ENCODE measurements at places on chromosomes 7 and 10.

- DNase-seq = no peak
These were observed 29.0 kb upstream of the WDFY4 start for GRCh38 chr10:48655411-48656240.

DNA sequence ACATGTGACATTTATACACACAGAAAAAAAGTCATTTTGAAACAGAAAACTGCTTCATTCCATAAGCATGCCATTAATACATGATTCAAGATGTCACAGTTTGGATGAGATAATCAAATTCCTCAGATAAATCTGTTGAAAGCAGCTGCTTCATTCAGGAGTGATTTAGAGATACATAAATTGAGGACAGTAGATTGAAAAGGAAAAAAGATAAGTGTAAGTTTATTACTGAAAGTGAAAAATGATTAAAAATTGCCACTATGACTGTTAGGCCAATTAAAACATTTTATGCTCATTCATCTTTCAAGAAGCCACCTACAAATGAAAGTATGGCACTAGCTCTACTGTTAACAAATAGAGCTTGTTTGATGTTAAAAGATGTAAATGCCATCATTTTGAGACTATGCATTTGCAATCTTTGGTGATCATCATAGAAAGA, 136.9 kb upstream of the CDK6 start:
- DNase-seq = no peak

GRCh38 chr10:76082956-76083355, 651.5 kb downstream of the LRMDA start:
- DNase-seq = peak; percentile 38

DNA sequence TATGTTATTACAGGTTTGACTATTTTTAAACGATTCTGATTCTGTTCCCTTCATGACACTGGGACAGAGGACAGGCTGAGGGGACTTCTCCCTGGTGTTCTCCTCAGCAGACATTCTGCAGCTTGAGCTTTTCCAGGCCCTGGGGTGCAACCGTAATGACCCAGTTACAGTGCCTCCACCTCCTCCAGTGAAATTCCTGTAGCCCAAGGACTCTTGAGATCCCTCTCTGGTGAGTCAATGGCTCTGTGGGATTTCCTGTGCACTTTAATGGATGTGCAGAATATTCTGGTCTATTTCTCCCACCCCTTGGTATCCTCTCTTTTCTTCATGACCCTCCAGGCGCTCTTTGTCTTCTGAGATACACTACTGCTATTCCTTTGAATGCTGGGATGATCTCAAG, 319.3 kb downstream of the INHBA start:
- no peak for DNase-seq

DNA sequence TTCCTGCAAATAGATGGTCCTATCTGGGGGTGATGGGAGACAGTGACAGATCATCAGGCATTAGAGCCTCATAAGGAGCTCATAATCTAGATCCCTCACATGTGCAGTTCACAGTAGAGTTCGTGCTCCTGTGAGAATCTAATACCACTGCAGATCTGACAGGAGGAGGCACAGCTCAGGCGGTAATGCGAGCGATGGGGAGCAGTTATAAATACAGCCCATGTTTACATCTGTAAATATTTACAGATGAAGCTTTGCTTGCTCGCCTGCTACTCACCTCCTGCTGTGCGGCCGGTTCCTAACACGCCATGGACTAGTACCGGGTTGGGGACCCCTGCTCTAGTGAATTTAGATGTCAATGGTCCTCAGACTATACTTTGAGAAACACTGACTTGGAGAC, 17.0 kb upstream of the CDCA7L start:
- no peak for DNase-seq

GRCh38 chr7:108650467-108650866, 80.8 kb downstream of the DNAJB9 start:
- no peak for DNase-seq

- DNase-seq = no peak
These were observed 139.2 kb downstream of the LCOR start for GRCh38 chr10:96971324-96971723.

DNA sequence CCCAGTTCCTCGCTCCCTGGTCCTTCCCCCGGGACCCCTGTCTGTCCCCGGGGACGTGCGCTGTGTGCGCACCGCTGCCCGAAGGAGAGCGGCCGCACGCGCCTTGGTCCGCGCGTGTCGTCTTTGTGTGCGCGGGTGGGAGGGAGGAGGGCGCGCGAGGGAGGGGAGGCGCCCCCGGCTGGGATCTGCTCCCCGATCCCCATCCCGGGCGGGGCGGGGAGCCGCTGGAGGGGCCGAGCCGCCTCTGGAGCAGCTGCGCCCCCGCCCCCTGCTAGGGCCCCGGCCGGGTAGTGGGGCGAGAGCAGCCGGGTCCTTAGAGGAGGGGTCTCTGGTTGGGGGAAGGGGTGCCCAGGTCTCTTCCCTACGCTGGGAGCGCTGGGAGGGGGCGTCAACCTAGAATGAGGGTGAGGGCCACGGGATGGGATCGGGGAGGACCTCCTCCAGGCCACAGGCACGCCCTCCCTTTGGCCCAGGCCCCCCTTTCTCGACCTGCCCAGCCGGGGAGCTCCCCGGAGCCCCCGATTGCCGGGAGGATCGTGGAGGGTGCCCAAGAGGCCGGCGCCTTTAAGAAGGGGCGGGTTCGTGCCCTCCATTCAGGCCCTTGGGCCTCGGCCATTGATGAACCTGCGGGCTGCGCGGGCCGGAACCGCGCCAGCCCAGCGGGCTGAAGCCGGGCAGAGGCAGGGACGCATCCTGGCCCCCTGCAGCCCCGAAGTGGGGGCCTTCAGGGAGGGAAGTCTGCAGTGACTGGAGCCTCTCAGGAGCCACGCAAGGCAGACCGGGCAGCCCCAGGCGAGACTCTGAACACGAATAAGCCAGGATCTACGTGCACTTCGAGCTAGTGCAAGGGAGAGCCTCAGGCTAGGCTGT, 678 bp downstream of the SH2B2 start:
- DNase-seq = no peak

GRCh38 chr10:126111516-126111915, 215.2 kb downstream of the FANK1 start:
- DNase-seq = no peak

- DNase-seq = no peak
These were observed 82.9 kb downstream of the CDK14 start for GRCh38 chr7:90678986-90679385.

DNA sequence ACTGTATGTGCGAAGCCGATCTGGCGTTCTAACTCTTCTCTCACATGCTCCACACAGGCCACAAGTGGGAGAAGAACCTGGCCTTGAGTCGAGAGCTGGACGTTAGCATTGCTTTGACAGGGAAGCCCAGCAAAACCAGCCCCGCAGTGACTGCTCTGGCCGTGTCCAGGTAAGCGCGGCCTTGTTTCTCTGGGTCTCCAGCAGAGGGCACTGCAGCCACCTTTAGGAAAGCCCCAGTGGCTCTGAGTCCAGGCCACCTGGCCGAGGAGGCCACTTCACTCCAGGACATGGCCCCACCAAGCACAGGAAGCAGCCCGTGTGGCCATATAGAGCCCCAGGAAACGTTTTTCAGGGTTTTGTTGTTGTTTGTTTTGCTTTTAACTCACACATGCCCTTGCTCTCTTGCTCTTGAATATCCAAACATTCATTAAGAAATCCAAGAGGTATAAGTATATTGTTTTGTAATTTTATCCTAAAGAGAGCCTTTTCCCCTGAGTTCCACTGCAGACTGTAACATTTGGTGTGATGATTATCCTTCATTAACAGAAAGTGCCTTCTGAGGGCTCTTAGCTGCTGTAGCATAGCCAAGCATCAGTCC, 41.8 kb upstream of the LRRC18 start:
- peak; percentile 53 for DNase-seq

DNA sequence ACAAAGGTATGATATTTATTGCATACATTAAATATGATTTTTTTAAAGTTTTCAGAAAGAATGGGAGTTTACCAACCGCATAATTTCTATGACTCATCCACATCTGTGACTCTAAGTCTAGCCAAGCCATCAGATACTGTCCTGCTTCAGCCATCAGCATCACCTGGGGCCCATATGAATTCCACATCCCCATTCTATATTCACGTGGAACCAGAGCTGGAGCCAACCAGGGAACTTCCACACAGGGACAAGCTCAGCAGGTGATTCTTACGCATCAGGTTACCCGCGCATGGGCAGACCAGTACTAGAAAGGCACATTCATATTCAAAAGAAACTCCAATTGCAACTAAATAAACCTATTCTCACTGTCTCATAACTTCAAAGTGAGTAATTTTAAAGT, 817.7 kb upstream of the IGFBP3 start:
- no peak for DNase-seq

DNA sequence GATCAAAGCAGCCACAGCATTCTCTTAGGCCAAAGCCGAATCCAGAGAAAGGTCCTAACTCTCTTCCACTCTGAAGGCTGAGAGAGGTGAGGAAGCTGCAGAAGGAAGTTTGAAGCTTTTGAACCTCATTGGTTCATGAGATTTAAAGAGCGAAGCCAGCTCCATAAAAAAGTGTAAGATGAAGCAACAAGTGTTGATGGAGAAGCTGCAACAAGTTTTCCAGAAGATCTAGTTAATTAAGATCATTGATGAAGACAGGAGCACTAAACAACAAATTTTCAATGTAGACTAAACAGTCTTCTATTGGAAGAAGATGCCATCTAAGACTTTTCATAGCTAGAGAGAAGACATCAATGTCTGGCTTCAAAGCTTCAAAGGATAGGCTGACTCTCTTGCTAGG, 17.7 kb upstream of the GALNTL5 start:
- DNase-seq = no peak

DNA sequence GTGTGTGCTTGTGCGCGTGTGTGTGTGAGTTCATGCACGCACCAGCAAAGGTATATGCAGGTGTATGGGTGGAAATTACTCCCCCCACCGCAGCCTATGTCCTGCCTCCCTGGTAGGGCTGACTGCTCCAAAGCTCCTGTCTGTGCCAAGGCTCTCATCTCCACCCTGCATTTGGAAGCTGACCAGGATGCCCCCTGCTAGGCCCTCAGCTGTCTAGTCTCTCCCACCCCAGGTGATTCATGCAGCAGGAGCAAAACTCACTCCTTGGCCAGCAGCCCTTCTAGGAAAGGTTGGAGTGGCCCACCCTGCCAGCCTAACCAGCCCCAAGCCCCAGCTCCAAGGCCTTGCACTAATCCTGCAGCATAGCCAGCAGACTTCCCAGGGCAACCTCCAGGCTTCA, 148.4 kb downstream of the GRID1 start:
- DNase-seq = no peak

GRCh38 chr10:91575044-91575610, 57.7 kb downstream of the PPP1R3C start:
- no peak for DNase-seq

DNA sequence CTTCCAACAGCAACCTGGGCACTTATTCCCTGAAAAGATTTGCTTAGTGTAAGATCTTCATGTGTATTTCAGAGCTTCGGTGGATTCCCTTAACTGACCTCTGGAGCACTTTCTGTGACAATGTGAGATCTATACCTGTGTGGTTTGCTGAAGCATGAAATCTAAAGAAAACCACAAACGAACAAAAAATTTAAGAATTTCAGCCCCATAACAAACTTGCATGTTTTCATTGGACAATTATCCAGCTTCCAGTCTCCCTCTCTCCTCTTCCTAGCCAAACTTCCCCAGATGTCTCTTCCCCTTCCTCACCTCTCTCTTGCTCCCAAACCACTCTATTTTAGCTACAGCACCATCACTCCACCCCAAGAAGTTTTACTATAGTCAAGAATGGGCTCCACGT, 279.9 kb upstream of the SORCS1 start:
- no peak for DNase-seq

DNA sequence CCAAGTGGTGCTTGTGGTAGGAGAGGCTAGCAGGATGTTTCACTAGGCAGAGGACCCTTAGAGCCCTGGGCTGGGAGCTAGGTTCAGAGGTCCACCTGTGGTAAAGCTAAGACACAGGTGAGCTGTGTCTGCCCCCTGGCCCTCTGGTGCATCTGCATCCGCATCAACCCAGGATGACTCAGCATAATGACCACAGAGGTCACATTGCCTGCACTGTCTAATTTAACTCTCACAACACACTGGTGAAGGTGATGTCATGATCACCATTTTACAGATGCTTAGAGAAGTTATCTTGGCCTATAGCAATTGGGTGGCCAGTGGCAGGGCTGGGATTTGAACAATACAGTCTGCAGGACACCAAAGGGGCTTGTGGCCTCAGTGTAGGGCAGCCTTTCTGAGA, 33.1 kb downstream of the HABP2 start:
- DNase-seq = no peak

- no peak for DNase-seq
These were observed 30.0 kb downstream of the CLDN12 start for GRCh38 chr7:90433221-90433620.

DNA sequence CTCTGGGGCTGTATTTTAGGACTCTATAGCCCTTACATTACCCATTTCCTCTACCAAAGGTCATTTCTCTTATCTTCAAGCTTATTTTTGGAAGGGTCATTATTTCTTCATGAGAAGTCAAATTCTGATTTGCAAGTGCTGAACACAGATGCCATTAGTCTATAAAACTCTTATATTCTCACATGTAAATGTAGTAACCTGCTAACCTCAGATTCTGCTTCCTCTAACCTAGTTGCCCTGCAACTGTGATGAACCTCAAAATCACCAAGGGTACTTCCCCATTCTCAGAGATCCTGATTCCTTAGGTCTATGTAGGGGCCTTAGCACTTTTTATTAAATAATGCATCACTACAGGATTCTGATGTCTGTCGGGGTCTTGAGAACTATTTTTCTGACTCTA, 6.3 kb downstream of the FAS start:
- DNase-seq = no peak

GRCh38 chr7:127995156-127995880, 35.9 kb downstream of the LRRC4 start:
- no peak for DNase-seq

DNA sequence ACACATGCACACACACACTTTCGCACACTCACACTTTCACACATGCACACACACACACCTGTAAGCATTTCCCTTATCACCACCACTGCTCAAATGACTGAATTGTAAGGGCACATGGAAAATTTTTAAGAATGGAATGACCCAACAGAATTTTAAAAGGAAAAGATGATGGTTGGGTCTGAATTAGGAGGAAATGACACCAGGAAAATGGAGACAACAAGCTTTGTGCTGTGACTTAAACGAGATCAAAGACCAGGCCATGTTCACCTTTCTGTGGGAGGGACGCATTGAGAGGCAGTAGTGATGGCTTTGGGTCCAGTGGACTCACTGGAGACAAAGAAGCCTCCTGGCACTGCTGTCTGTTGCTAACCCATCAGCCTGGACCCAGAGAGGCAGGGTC, 16.7 kb upstream of the C10orf71 start:
- DNase-seq = no peak

DNA sequence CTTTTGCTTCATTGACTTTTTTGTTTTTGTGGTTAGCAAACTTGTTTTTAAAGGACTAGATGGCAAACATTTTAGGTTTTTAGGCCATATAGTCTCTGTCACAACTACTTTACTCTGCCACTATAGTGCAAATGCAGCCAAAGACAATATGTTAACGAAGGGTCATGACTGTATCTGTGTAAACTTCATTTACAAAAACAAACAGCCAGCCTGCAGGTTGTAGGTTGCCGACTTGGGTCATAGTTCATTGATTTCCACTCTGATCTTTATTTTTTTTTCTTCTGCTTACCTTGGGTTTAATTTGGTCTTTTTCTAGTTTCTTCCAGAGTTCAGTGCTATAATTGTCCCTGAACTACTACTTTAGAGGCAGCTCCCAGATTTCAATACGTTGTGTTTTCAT, 120.0 kb downstream of the ARHGAP22 start:
- DNase-seq = no peak

- DNase-seq = no peak
These were observed 9.5 kb upstream of the NPFFR1 start for GRCh38 chr10:70293169-70293843.

Measured in 8988T (cell line).